ENCODE measurements at places on chromosomes 4 and X.

GRCh38 chrX:96538104-96538725, 146.4 kb upstream of the DIAPH2 start:
- peak; percentile 0 for DNase-seq

- DNase-seq = no peak
Measured at GRCh38 chr4:121195649-121196048, 31.5 kb upstream of the TNIP3 start.

DNA sequence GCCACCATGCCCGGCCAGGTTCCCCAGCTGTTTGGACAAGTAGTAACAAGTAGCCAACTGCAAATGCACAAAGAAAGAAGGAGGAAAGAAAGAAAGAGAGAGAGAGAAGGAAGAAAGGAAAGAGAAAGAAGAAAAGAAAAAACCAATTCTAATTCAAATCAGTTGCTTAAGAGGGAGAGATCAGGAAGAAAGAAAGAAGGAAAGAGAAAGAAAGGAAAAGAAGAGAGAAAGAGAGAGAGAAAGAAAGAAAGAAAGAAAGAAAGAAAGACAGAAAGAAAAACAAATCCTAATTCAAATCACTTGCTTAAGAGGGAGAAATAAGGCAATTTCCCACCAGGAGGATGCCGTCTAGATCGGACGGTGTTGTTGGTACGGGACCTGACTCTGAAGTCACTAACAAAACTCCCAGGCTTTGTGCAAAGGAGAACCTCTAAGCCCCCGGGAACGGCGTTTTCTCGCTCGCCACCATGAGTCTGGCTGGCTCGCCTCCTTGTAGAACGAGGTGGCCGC, 95.5 kb upstream of the PPP2R3B start:
- DNase-seq = no peak

DNA sequence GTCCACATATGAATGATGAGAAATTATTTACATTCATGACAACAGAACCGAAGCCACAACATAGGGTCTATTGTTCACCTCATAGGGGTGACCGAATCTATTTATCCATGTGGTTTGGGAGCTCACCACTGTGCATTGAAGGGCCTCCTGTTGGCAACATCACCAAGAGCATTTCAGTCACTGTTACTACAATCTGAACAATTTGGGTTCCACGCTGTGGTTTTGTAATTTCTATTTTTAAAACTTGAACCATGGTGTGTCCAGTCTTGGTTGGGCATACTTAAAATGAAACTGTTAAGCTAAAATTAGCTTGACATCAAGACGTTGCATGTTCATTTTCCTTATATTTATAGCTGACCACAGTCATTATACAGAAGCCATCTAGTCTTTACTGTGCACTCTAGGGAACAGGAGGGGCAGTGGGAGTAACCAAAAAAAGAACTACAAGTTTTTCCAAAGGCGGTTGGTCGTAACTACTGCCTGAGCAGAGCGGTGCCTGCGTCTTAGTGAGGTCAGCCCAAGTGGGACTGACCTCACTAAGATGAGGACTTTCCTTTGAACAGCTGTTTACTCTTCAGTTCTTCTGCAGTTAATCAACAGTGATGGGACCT, 192.1 kb downstream of the SPRY1 start:
- peak; percentile 23 for DNase-seq

DNA sequence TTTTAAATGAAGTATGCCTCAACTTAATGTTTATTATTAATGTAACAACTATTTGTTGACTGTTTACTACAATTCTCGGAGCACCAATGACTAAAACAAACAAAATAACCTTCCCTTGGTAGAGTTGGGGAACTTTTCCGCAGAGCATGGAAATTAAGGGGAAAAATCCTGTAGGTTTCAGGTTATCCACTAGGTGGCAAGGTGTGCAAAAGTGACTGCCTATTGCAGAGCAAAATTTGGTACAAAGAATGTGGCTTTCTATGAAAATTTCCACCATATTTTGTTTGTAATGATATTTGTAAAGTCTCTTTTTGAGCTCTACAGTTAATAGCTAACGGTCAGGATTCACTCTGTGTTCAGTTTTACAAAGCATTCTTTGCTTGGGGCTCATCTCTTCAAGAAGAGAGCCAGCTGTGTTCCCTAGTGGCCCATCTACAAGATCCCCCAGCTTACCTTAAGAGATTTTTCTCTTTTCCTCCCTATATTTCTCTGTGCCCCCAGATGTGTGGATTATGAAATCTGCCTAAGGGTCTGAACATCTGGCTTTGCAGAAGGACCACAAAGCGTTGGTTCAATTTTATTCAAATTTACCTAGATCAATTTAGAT, 61.1 kb downstream of the FBXO8 start:
- no peak for DNase-seq

GRCh38 chr4:174654634-174655033, 132.3 kb upstream of the HPGD start:
- DNase-seq = no peak

DNA sequence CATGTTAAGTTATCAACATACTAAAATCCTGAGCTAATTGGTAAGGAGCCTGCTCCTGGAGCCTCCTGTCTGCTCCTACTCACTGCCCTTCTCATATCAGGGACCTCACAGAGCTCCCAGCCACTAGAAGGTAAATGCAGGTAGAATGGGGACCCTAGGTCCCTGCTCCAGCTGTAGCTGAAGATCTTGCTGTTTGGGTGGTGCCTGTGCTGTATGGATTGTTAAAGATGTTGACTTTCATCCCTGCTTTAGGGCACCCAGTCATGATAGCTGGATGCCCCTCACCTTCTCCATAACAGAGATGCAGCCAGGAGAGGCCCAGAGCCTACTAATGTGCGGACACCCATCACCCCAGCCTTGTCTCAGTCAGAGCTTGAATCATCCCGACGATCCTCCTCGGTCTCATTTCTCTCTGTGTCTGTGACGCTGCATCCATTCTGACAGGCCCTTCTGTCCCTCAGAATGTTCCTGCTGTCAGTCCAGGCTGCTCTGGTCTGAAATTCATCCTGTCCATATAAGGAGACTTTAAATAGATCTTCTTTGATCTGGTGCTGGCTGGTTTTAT, 341.7 kb upstream of the GATB start:
- no peak for DNase-seq

GRCh38 chrX:121987163-121987562, 939.8 kb downstream of the GLUD2 start:
- no peak for DNase-seq

DNA sequence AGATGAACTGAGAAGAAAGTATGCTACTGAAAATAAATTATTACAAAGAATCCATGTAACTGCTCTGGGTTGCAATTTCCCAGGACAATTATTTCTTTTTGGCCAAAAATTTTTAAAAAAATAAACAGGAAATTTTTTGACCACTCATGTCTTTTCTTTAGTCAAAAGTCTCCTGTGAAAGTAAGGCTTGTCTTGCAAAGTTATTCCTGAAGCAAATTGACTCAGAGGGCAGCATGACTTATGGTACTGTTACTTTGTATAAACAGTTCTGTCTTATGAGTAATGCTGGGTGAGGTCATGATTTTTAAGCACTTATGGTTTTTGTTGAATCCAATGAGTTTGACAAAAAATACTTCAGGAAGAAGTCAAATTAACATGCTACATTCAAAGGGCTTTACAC, 292.8 kb upstream of the ARSJ start:
- DNase-seq = no peak

DNA sequence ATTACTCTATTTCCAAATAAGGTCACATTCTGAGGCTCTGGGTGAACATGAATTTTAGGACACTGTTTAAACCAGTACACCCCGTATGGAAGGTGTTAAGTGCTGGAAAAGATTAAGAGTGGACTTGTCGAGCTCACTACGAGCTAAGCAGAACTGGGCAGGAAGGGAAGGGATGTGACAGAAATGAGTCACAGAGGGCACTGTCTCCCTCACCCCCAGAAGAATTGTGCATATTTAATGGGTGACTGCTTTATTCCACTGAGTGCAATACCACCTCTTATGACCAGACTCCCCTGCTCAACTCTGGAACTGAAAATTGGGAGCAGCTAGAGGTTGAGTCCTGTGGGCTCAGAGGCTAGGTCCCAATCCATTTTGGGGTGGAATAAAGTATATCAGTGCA, 187.4 kb upstream of the RPS6KA3 start:
- no peak for DNase-seq

DNA sequence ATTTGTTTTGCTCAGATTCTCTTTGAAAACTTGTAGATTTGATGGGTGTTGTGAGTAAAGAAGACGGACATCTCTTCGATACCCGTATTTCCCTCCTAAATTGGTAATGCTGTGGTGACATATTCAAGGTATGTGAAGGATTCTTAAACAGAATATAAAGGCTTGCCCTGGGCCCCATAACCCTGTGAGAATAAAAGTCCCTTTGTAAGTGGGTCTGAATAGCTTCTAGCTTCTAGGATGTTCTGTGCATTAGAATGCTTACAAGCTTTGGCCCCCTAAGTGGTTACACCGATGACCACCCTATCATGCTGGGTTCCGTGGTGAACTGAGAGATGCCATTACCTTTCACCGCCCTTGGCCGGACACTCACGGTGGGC, 574 bp upstream of the MOB1B start:
- DNase-seq = no peak

DNA sequence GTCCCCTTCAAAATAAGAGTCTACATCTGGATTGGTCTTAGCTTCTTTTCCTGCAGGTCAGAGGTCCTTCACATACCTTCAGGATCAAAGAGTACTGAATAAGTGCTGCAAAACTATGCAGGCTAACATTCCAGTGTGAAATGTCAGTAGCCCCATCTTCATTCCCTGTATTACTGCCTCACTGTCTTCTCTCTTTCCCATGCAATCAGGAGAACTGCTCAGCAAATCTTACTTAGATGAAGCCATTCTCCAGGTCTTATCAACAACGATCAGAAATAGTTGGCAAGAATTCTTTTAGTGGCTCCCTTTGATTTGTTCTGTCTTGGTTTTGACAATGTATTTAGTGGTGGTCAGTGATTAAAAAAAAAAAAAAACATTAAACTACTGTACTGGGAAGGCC, 26.0 kb upstream of the IQCM start:
- no peak for DNase-seq

DNA sequence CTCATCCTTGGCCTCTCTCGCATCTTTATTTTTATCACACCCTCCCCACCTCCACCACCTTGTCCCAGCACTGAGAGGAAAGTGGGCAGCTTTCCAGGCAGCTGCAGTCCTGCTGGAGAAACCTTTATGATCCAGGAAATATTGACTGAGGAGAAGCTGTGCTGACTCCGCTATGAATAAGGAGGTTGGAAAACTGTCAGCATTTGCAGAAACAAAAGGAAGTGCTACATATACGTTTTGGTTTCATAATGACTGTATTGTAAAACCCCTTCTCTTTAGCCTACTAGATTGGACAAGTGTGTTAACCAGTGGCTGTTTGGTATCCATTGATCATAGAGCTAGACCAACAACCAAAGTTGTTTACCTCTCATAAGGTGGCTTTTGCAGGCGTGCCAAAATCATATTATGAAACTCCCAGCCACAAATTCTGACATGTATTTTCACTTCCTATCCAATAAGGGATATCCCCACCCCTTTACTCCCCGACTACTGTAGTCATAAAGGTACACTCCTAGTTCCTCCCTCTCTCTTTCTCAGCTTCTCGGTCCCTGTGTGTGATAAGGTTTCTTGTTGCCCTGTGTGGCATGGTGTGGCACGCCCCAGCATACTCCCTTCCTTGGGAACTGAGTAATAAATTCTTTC, 88.4 kb downstream of the GPR143 start:
- DNase-seq = no peak

GRCh38 chr4:59689149-59689548, 1511.0 kb upstream of the ADGRL3 start:
- DNase-seq = no peak

- DNase-seq = peak; percentile 91
Measured at GRCh38 chr4:123452616-123453015, 56.0 kb downstream of the SPRY1 start.
